IMR-90 (cell line): ENCODE measurements at places on chromosomes 1 and 21. TPM values are rescaled to one million over a fixed set of nuclear protein-coding genes. Genes with fewer than 3 reads are reported as not detected.

DYRK3 gene
- 21.1 and 22.0 TPM in 2 replicates for total RNA-seq

HPCAL4 gene
- total RNA-seq = not detected in 2 replicates

DIO1 gene
- not detected in 2 replicates for total RNA-seq

DFFA gene
- 56.1 and 62.6 TPM in 2 replicates for total RNA-seq

STK40 gene
- 13.9 and 16.0 TPM in 2 replicates for total RNA-seq

LCE1B gene
- total RNA-seq = not detected in 2 replicates

AUNIP gene
- 3.9 and 5.0 TPM in 2 replicates for total RNA-seq

GRCh38 chr1:12121212-12122003 lies 45.4 kb upstream of the TNFRSF1B start:
- peaks cover 13% of the 10 kb centered on the region for H3K4me1 ChIP-seq
- no peaks in the 10 kb centered on the region for H3K36me3 ChIP-seq
- peak overlapping the region; percentile 94 for H3K27ac ChIP-seq
- peak; percentile 97 for DNase-seq

GRCh38 chr1:241611063-241611462 lies 29.1 kb downstream of the CHML start:
- peak; percentile 79 for DNase-seq
- H3K4me3 ChIP-seq = no peak overlapping the region
- no peak overlapping the region for H3K27ac ChIP-seq
- H3K27me3 ChIP-seq = no peaks in the 10 kb centered on the region
- peaks cover 15% of the 10 kb centered on the region for H3K4me1 ChIP-seq

DNA sequence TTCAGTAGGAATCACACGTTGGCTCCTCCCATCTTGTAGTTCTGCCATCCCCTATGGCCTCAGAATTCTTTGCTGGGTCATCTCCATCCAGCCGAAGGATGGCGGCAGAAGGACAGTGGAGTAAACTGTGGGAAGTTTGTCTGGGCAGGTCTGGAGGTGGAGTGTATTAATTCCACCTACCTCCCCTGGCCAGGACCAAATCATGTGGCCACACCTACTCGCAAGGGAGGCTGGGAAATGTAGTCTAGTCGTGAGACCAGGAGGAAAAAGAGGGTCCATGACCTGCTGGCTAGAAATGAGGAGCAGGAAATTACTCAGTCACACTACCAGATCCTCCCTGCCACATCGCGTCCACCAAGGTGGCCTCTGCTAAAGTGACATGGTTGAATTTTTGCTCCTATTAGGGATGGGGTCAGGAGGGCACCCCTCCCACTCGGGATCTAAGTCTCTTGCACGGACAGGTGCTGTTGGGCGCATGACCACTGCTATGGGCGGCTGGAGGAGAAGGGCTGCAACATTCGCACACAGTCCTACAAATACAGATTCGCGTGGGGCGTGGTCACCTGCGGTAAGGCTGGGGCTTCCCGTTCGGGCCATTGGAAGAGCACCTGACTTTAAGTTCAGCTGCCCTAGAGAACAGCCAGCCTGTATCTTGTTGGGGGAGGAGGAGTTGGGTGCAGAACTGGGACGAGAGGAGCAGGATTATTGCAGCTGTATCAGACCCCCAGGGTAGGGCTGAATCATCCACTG lies 19.5 kb downstream of the PLA2G5 start:
- H3K4me1 ChIP-seq = no peaks in the 10 kb centered on the region
- peaks cover 30% of the 10 kb centered on the region for H3K27me3 ChIP-seq
- H3K27ac ChIP-seq = no peak overlapping the region

GRCh38 chr1:186896211-186896610 lies 67.5 kb downstream of the PLA2G4A start:
- no peak overlapping the region for H3K27ac ChIP-seq
- peak; percentile 26 for DNase-seq
- no peaks in the 10 kb centered on the region for H3K36me3 ChIP-seq
- no peaks in the 10 kb centered on the region for H3K27me3 ChIP-seq

GRCh38 chr1:39378377-39378776 lies 113.1 kb upstream of the BMP8A start:
- no peaks in the 10 kb centered on the region for H3K27me3 ChIP-seq
- no peak overlapping the region for H3K27ac ChIP-seq
- peaks cover 29% of the 10 kb centered on the region for H3K36me3 ChIP-seq
- H3K4me1 ChIP-seq = 0 out of 2 replicates have a peak, but pooled peaks cover 2% of the 10 kb centered on the region

- no peaks in the 10 kb centered on the region for H3K36me3 ChIP-seq
- no peak overlapping the region for H3K4me3 ChIP-seq
- H3K27me3 ChIP-seq = no peaks in the 10 kb centered on the region
- DNase-seq = no peak
- no peaks in the 10 kb centered on the region for H3K4me1 ChIP-seq
These were observed 27.4 kb upstream of the GJA9 start for GRCh38 chr1:38908821-38909220.

GRCh38 chr1:209063767-209064659 lies 519.5 kb upstream of the CAMK1G start:
- DNase-seq = no peak
- H3K4me3 ChIP-seq = no peak overlapping the region
- no peaks in the 10 kb centered on the region for H3K4me1 ChIP-seq
- no peaks in the 10 kb centered on the region for H3K27me3 ChIP-seq
- no peaks in the 10 kb centered on the region for H3K36me3 ChIP-seq

GRCh38 chr1:50969611-50970508 lies at the start of gene CDKN2C:
Gene CDKN2C (plus strand): TSS chr1:50970245. CDS start chr1:50970369, 124 bp downstream.
- H3K4me1 ChIP-seq = peaks cover 2% of the 10 kb centered on the region; the same call in 1 of the 2 replicates
- H3K27me3 ChIP-seq = no peaks in the 10 kb centered on the region
- no peaks in the 10 kb centered on the region; the same call in 1 of the 2 replicates for H3K36me3 ChIP-seq
- peak within 1 kb of the TSS; percentile 88 for H3K4me3 ChIP-seq
- peak within 1 kb of the TSS; percentile 89 for H3K27ac ChIP-seq

DNA sequence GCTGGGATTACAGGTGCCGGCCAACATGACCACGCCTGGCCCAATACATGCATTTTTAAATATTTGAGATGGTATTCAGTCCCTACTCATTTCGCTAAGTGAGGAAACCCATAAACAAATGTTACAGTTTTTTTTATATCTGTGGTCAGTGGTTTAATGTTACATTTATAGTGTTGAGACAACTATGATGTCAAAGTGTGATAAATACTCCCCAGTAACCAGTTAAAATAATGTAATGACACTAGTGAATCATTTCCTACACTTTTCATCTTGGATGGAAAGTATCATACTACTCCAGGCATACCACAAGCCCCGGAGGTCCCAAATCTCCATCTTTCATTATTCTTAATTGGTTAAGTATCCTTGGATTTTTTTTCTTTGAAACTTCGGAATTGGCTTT lies 87.5 kb upstream of the KIF26B start:
- no peaks in the 10 kb centered on the region for H3K36me3 ChIP-seq
- DNase-seq = peak; percentile 55
- no peak overlapping the region for H3K27ac ChIP-seq

- peaks cover 9% of the 10 kb centered on the region; the same call in 1 of the 2 replicates for H3K4me1 ChIP-seq
- DNase-seq = no peak
- H3K27ac ChIP-seq = no peak overlapping the region
- no peak overlapping the region for H3K4me3 ChIP-seq
These were observed 68.4 kb downstream of the SCCPDH start for GRCh38 chr1:246792603-246793002.

DNA sequence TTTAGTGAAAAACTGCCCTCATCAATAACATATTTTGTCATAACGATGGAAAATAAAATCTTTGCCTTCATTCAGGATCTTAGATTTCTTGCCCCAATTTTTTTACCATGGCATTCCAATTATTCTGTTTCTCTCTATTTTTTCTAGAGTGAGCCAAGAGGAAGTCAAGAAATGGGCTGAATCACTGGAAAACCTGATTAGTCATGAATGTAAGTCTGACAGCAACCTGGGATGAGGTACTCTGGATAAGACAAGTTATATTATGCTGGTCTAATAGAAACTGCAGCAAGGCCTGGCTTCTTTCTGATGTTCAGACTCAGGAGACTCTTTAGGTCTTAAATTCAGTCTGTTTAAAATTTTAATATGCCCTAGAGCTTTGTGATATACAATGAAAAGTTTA lies 3.5 kb downstream of the RGS4 start:
- no peaks in the 10 kb centered on the region; the same call in 1 of the 2 replicates for H3K4me1 ChIP-seq
- peak; percentile 62 for DNase-seq
- H3K27ac ChIP-seq = no peak overlapping the region
- H3K27me3 ChIP-seq = no peaks in the 10 kb centered on the region
- no peaks in the 10 kb centered on the region; the same call in 1 of the 2 replicates for H3K36me3 ChIP-seq
- H3K4me3 ChIP-seq = no peak overlapping the region
